Activated CD4-positive, CD25-positive, alpha-beta regulatory T cell treated with anti-CD3 and anti-CD28 coated beads, Interleukin-2, amount 50 U/mL, for 72 hours (primary cell): ENCODE measurements at places on chromosomes 1 and 21.

DNA sequence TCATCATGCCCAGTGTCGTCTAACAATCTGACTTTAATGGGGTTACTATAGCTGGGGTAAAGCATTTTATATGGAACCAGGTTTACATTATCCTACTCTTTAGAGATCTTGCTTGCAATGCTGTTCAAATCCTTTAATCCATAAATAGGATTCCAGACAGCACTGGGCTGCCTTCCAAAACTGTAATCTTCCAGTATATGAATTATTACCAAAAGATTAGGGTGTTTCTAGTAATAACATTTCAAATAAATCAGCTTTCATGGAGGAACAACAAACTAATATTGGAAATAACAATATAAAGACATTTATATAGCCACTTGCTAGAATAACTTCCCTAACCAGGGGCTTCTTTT is 88.6 kb upstream of the PLXNA2 start:
- DNase-seq = no peak

DNA sequence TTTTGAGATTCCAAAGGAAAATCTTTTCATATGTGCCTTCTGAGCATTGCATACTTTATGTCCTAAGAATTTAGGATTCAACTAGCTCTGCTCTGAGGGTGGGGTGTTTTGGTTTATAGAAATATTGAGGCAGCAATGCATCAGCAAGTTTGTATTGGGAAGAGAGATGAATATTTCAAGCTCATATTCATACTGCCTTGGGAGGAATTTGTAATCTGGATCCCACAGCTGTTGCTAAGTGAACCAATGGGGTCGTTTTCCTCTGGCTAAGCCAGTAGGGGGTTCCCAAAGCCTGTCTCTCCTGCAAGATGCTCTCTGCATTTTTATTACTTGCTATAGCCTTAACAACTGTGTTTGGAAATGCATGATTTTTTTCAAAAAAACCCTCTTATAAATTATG is 130.6 kb downstream of the SNX7 start:
- no peak for DNase-seq

GRCh38 chr1:208601561-208601960 is 357.4 kb upstream of the PLXNA2 start:
- DNase-seq = no peak

DNA sequence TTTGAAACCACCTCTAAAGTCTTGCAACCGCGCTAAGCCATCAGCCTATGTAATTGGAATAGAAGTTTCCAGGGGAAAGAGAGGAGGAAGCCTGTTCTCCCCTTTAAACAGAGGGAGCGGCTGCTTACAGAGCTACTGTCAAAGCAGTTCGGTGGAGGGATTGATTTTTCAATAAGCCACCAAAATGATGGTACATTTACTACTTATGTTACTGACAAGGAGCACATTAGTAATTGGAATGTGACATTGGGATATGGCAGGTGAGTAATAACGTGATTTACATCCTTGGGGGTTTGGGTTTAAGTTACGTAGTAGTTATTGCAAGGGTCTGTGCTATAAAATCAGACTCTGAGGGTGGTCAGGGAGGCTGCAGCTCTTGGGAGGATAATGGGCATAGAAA is 257.3 kb downstream of the KAZN start:
- DNase-seq = no peak

DNA sequence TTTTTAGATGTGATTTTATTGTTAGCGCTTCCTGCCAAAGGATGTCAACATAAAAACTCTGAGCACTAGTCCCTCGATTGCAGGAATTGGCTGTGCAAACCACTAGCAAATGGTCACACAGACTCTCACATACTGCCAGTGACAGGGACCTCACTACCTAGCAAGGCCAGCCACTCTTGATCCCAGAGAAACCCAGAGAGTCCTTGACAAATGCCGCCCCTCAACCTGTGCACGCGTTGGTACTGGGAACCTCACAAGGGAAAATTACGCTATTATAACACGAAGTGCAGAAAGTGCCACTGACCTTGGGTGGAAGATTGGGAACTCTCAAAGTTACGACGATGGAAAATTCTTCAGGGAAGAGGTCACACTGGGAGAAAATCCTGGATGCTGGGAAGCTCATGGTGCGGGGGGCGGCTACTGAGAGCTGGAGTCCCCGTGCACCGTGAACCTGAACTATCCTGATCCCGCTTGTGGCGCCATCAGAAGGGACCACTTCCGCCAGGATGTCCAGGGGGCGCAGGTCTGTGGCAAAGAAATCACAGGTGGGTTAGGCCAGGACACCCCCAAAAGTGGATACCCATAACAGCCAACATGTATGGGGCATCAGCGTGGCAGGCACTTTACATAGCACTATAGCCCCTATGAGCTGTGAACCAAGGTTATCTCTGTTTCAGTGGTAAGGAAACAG is 5.9 kb upstream of the KRTAP10-4 start:
- DNase-seq = no peak

DNA sequence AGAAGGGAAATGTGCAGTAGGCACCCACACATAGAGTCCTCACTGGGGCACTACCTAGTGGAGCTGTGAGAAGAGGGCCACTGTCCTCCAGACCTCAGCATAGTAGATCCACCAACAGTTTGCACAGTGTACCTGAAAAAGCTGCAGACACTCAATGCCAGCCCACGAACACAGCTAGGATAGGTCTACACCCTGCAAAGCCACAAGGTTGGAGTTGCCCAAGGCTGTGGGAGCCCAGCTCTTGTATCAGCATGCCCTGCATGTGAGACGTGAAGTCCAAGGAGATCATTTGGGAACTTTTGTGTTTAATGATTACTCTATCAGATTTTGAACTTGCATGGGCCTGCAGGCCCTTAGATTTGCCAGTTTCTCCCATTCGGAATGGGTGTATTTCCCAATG is 299.4 kb upstream of the OLFM3 start:
- DNase-seq = no peak

DNA sequence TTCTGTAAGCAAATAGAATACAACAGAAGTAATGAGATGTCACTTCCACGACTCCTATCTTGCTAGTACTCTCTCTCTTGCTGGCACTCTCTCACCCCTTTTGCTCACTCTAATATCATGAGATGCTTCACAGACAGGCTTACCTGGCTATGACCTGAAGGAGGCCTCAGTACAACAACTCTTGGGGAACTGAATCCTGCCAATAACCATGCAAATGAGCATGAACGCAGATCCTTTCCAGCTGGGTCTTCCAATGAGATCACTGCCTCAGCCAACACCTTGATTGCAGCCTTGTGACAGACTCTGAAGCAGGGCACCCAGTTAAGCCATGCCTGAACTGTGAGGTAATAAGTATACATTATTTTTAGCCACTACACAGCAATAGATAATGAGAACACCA is 53.1 kb upstream of the ADAR start:
- DNase-seq = no peak

DNA sequence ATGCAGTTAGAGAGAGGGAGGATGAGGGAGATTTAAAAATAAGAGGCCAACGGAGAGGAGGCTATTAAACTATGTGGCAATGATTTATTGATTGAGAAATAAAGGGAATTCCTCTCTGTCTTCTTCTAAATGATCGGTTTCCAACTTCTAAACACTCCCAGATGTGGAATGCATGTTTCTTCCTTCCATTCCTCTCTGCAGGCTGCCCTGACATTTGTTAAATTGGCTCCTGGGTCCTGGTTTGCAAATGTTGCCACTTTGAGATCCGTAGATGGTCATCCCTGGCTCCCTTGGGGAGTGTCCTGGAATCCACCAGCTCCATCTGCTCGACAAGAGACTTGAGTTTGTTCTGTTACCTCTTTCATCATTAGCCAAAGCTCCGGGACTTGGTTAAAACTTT is 10.3 kb upstream of the C1orf198 start:
- DNase-seq = no peak

DNA sequence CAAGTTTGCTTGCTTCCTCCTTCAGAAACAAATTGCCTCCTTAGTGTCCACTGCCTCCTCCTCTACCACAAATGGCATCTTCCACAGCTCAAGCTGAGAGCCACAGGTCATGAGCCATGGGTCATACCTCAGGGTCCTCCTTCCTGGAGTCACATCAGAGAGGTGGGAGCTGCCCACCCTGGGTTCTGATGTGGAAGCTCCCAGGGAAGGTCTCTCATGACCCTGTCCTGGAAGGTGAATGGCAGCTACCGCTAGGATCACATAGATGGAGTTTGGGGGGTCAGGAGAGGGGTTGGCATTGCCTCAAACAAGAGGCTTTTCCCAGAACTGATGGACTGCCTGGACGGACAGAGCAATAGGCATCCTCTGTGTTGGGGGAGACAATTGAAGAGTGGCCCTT is 321.4 kb downstream of the MATN1 start:
- DNase-seq = no peak

DNA sequence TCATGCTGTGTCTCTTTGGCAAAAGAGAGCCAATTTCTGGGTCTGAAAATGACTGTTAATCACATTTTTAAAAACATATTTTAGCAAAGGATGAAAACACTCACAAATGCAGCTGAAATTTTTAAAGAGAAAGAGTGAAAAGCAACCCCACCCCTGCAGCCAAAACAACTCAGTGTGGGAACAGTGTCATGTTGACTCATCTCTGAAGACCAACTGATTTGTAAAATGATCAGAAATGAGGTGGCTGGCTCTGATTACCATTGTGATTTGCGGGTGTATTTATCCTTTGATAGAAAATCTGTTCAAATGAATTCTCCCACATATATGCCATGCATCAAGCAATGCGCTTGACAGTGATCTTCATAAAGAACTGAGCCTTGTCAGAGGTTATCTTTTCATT is 287.0 kb upstream of the ESRRG start:
- DNase-seq = no peak

DNA sequence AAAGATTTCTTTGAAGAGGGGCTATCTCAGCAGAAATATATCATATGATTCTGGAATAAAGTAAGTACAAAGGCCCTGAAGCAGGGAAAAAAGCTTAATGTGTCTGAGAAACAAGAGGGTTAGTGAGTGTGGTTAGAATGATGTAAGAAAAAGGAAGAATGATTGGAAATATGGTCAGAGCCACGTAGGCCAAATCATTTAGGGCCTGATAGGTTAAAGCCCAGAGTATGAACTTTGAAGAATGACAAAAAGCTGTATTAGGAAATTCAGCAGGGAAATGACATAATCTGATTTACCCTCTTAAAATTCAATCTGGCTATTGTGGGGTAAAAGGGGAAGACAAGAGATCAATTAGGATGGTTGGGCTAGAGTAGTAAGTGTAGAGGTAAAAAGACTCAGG is 69.0 kb upstream of the MUTYH start:
- DNase-seq = no peak

GRCh38 chr1:212702672-212703071 is 3.0 kb upstream of the BATF3 start:
- DNase-seq = no peak

- peak; percentile 33 for DNase-seq
Observed at GRCh38 chr1:109089242-109090015, 1.1 kb upstream of the TMEM167B start.
